ENCODE measurements at places on chromosomes 1 and 21.

GRCh38 chr1:219446288-219446687 lies 166.6 kb downstream of the ZC3H11B start:
- DNase-seq = no peak

- no peak for DNase-seq
These were observed 2.2 kb downstream of the IER5 start for GRCh38 chr1:181090641-181091126.

- DNase-seq = no peak
These were observed 51.9 kb upstream of the LPGAT1 start for GRCh38 chr1:211882381-211883004.

DNA sequence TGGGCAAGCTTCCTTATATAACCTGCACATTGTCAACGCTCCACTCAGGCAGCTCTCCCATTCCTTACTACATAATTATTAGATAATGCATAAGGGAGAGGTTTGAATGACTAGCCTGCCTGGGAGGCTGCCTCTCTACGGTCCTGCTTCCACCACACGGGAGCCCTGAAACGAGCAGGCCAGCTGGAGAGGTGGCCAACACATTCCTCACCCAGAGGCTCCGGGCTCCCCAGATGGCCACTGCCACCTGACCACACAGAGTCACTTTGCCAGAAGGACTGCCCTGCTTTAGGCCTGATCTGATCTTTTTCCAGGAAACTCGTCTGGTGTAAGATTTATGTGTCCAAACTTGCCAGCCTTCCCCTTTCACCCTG lies 27.9 kb downstream of the HIVEP3 start:
- DNase-seq = no peak

GRCh38 chr1:23796466-23797271 lies 3.9 kb downstream of the GALE start:
- DNase-seq = no peak

- no peak for DNase-seq
These were observed 207.3 kb upstream of the CSF3R start for GRCh38 chr1:36689992-36690391.

DNA sequence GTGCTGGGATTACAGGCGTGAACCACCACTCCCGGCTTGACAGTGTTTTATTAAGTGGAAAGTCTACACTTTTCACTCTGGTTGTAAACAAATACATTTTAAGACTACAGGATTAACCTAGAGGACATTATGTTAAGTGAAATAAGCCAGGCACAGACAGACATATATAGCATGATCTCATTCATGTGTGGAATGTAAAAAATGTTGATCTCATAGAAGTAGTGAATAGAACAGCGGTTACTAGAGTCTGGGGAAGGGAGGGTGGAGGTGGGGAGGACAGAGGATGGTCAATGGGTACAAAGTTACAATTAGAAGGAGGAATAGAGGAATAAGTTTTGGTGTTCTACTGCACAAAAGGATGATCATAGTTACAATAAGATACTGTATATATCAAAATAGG lies 16.9 kb downstream of the CTH start:
- DNase-seq = no peak

DNA sequence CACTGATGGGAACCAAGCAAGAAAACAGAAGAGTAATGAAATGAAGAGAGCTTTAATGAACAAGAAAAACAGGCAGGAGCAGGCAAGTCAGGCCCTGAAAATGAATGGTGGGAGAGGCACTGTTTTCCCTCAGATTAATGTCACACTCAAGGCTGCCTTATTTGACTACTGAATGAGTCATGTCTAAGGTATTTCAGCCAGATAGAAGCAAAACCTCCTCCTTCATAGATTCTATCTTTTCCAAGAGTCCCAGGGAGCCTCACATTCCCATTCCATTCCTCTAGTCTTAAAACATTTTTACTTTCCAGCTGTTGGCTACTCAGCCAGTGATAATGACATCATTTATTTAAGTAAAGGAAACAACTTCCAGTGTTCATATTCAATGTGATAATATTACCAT lies 228.4 kb upstream of the NRIP1 start:
- DNase-seq = no peak

DNA sequence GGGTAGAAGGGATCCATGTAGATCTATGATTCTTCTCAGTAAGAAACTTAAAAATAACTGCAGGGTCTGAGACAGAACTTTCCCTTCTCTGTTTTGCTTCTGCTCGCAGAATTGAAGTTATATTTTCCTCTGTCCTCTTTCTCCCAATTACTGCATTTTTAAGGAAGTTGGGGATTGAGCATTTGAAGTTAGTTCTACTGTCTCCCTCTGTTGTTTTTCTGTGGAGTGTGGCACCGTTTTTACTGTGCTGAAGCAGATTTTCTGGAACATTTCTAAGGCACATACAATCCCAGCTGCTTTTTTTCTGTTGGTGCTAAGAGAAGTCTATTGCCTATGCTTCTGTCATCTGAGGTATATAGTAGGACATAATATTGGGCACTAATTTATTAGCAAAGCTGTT lies 43.3 kb downstream of the RASAL2 start:
- no peak for DNase-seq

DNA sequence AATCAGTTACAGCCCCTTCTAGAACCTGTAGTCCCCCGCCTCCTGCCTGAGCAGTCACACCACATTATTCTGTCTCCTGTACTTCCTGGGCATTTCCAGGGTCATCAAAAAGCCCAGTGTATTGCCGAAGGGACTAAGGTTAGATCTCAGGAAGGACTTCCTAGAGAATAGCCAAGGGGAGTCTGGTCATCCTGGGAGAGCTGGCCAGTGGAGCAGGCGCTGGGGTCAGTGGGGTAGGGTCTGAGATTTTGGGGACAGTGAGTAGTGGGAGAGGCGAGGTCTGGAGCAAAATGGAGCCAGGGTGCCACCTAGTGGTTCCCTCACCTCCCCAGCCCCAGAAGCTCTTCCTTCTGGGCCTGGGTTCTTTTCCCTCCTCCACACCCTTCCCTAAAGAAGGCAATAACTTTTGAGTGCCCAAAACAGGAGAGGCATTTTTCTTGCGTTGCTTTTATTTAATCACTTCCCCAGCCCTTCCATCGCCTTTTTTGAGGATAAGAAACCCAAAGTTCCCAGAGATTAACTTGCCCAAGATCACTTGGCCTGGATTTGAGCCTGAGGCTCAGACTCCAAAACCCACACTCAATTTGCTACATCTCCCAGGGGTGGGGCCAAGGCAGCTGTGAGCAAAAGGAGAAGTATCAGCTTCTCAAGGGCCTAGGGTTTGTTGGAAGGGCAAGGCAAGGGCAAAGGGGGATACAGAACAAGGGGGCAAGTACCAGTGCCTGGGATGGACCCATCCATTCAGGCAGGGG lies 7.3 kb upstream of the PMVK start:
- no peak for DNase-seq

GRCh38 chr21:46017695-46018094 lies 36.1 kb downstream of the COL6A1 start:
- no peak for DNase-seq

- DNase-seq = no peak
These were observed 119.0 kb downstream of the SIM2 start for GRCh38 chr21:36817732-36818450.

DNA sequence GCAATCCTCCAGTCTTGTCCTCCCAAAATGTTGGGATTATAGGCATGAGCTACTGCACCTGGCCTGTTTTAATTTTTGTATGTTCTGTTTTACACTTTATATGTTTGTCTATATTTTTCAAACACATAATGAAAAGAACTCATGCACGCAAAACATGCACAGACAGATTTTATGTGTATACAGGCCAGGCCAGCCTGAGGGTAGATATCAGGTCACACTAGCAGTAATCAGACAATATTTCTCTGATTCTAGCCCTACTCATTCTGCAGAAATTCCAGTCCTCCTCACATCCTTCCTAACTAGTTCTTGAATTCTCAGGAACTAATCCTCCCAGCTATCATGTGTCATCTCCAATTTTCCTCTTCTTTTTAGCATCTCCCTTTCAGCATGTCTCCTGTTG lies 27.8 kb upstream of the PHGDH start:
- no peak for DNase-seq

DNA sequence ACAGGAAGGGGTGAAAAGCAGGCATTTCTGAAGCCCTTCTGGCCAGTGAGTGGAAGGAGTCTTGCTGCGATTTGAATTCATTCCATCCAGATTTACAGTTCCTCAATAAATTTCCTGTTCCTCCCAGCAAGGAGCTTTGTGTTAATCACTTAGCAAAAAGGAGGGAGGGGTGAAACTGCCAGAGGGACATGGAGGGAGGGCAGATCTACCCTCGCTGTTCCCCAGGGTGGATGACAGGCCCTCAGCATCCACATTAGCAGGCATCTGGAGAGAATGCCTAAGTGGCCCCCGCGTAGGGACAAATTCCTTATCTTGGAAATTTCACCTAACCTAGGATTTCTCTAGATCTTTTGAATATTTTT lies 1.2 kb downstream of the ETV3 start:
- no peak for DNase-seq

DNA sequence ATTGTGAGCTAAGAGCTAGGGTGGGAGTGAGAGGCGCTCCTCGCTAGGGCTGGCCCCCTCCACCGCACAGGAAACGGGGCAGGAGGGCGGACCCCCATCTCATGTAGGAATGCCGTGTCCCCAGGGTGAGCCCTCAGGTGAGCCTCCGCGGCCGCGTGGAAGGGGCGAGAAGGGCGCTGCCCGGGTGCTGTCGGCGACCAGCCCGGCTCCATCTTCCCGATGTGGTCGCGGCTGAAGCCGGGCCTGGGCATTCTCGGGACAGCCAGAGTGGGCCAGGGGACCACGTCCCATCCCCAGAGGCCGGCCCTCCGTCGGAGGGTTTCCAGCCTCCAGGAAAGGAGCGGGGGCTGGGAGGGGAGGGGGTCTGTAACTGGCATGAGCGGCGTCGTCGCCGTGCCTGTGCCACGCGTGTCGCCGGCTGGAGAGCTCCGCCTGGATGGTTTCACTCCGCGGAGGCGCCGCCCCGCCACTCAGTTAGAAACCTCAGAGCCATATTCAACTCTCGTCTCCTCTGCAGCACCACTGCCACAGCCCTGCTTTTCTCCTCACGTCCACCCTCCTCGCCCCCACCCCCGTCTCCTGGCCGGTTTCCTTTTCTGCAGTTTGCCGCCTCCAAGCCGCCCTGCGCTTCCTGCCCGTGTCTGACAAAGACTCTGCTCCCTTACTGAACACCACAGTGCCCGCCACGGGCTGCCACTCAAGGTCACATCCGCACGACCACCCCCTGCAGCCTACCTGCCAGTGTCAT lies at the start of gene TMEM269:
Gene TMEM269, plus strand, starts transcription at position 46 of the 748 bp plus-strand sequence. CDS start 4,903 bp downstream, outside the sequence.
- DNase-seq = peak; percentile 28

GRCh38 chr1:51344276-51344601 lies 13.9 kb upstream of the TTC39A start:
- no peak for DNase-seq

DNA sequence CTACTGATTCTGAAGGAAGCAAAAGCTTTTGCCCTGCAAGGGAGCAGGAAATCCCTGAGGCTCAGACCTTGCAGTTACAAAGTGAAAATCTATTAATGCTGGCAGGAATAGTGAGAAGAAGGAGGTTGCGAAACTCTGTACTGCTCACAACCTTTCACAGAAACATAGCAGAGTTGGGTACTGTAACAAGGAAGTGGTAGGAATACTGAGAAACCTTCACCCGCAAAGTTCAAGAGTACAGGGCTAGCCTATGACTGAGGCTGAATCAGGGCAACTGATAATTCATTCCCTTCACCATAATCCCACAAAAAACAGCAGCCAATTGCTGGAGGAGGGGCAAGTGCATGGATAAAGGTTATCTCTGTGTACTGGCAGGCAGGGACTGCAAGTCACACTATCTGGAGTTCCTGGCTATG lies 23.9 kb upstream of the KCTD3 start:
- no peak for DNase-seq

- no peak for DNase-seq
These were observed 21.8 kb downstream of the DHRS3 start for GRCh38 chr1:12596007-12596821.

GRCh38 chr1:32361674-32362473 lies 411 bp downstream of the FAM229A start:
- DNase-seq = no peak

DNA sequence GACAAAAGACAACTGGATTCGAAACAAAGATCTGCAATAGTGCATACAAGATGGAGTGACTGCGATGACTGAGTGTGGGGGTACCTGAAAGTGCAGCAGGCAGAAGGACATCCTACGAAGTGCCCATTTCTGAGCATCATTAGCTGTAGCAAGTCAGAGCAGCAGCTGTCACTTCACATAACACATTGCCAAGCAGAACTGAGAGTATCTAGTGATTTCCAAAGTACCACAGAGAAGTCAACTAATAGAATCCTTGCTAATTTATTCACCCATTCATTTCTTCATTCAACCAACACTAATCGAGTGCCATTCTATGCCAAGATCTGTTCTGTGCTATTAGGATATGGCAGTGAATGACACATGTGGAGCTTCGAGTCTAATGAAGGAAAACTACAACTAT lies 31.6 kb upstream of the CAMSAP2 start:
- DNase-seq = no peak

- DNase-seq = no peak
These were observed 9.6 kb upstream of the ADORA1 start for GRCh38 chr1:203117611-203118575.

- no peak for DNase-seq
These were observed 39.8 kb upstream of the RGS8 start for GRCh38 chr1:182724215-182724614.

GRCh38 chr1:198829944-198830343 lies 191.1 kb downstream of the PTPRC start:
- no peak for DNase-seq

GRCh38 chr1:71351438-71351837 lies 270.6 kb upstream of the ZRANB2 start:
- no peak for DNase-seq

DNA sequence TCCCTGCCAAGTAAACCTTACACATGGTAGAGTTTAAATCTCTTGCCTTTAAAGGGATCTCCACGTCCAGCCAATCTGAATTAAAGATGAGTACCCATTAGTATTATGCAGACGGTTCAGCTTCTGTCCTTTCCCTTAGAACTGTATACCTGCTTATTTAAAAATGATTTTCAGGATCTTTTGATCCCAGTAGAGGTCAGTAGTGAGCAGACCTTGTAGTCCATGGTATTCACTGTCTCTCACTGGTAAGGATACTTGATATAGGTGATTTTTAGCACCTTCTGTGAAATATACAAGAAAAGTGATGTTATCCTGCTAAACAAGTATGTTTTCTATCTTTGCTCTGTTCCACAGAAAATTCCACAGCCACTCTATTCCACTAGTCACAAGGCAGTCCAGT lies 1211.6 kb upstream of the ADGRL4 start:
- no peak for DNase-seq

DNA sequence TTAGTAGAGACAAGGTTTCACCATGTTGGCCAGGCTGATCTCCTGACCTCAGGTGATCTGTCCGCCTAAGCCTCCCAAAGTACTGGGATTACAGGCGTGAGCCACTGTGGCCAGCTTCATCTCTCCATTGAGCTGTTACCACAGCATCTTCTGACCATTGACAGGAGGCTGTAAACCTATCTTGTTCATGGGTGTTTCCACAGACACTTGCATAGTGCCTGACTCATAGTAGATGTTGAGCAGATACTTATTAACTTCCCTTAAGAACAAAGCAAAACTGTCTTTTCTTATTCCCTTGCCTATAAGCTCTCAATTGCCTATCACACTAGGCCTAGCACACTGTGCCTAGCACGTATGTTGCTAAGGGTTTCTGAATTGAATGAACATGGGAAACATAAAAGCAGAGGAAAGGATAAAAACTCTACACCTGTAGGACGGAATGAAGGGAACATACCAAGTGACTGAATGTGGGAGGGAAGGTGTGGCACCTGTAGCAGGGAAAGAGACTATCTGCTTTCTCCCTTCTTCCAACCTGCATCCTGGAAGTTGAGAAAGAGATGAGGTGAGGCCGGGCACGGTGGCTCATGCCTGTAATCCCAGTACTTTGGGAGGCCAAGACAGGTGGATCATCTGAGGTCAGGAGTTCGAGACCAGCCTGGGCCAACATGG lies 1.2 kb upstream of the C1orf54 start:
- no peak for DNase-seq

All from stimulated activated CD4-positive, alpha-beta T cell treated with anti-CD3 and anti-CD28 coated beads, Interleukin-12 subunit alpha, Interleukin-12 subunit beta, amount 100 ng/mL, for 24 hours (primary cell).